ENCODE measurements at places on chromosomes 2 and 18.

DNA sequence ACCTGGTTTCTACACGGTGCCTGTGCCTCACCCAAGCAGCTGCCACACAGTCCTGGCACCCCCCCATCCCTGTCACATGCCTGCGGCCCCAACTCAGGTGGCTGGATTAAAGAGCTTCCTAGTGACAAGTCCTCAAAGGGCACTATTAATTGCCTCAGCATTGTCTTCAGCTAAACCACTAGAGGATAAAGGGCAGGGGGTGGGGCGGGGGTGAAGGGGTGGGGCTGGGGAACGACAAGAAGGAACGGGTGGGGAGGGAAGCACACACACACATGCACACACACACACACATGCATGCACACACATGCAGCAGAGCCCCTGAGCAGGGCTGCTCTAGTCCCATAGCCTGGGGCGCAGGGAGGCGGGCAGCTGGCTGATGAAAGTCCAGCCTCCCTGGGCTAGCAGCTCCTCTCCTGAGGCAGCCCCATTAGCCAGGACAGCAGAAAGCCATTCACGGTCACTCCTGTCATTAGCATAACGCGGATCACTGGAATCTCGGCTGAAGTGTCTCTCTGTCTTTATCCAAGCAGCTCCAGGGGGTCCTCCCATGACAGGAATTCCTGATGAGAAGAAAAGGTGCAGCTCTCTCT lies 7.4 kb upstream of the TEX261 start:
- DNase-seq = no peak

- DNase-seq = peak; percentile 59
Observed at GRCh38 chr2:227627769-227628168, 10.5 kb downstream of the SCYGR4 start.

GRCh38 chr2:36562240-36562639 lies 35.7 kb downstream of the FEZ2 start:
- DNase-seq = no peak

DNA sequence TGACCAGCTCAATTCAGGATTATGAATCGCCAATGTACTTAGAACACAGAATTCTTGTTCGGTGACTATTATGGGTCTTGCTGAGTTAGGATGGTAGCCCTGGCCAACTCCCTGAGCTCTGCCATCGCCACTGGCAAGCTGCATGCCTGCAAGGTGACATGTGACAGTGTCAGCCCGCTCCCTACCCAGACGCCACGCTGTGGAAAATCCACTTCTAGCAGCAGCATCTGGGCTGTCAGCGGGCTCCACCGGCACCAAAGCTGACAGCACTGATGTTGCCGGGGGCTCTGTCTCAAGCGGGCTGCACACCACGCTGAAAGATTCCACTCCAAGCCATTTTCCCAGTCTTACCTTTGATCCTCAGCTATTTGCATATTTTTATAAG lies 100.7 kb downstream of the MYT1L start:
- no peak for DNase-seq

DNA sequence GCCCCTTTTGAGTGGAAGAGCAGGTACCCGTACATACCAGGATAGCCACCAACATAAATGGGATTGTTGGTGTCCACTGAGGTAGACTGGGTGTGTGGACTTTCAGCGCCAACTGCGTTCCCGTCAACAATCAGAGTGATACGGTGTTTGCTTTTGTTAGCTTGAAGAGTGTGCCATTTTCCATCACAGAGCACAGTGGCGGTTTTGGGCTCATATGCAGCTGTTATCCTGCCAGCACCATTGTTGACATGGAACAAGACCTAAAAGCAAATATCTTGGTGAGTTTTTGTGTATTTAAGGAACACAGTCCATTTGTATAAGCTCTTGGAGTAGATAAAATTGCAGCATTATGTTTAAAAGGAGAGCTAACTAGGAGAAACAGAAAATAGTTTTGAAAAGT lies 174.5 kb downstream of the LAMA1 start:
- DNase-seq = no peak

DNA sequence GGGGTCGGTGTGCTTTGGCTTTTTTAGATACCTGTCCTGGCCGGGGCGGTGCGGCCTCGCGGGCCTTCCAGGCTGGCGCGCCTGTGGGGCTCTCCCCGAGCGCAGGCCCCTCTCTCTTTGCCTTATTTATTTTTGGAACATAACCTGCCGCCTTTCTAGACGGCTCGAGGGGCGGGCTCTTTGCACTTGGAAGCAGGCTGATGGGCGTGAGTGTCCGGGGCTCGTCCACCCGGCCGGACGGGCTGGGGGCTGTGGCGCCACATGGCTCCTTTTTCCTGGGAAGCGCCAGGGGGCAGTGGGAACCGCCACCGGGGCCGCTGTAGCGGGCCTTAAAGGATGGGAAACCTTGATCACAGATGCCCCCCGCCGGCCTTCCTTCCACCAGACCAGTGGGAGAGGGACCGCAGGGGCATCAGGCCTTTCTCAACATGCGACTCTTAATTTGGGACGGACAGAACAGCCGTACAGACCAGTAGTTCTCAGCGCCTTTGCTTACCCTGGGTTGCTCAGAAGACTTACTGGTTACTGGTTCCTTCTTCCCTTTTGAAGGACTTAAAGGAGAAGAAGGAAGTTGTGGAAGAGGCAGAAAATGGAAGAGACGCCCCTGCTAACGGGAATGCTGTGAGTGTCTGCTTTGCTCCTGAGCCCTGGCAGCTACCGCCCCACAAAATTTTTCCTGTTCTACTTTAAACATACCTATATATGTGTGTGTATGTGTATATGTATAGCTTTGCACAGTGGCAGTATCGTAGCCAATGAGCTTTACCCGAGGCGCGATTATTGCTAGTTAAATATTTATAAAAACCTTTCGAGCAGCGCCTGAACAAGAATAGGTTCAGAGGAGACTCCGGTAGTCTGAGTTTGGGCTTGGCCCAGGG lies 2.7 kb downstream of the PTMA start:
- peak; percentile 71 for DNase-seq

- no peak for DNase-seq
Observed at GRCh38 chr18:26422472-26423162, 125.7 kb downstream of the KCTD1 start.

GRCh38 chr2:173843526-173843925 lies 121.6 kb downstream of the SP3 start:
- no peak for DNase-seq

DNA sequence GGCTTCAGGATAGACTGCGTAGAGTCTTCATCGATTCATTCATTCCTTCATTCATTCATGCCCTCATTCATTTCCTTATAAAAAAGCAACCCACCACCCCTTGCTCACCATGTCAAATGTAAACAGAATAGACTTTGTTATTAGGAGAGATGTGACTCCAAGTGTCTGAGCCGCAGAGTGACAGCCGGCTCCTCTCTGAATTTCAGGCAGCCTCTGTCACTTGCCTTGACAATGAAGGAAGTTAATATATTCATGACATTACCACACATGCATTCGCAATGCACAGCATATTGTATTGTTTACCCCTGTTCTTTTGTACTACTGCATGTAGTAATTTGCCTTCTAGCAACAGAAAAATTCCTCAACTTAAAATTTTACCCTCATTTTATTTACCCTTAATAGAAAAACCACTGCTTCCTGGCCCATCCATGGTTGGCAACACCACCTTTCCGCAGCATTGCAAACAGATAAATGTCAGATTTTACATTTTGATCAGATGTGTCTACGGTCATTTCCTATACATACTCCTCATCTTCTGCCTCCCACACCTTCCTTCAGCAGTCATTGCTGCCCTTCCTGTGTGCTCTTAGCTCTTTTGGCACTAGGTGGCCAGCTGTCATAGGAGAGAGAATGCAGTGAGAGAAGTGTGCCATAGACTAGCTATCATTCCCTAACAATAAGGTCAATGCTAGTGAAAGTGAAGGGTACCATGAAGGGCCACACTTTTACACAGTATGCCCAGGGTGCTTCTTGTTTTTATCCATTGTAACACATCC lies 1090.8 kb downstream of the BCL11A start:
- no peak for DNase-seq

- no peak for DNase-seq
Observed at GRCh38 chr2:25226827-25227226, 58.4 kb upstream of the POMC start.

- DNase-seq = no peak
Observed at GRCh38 chr2:21590026-21590690, 466.4 kb downstream of the TDRD15 start.

DNA sequence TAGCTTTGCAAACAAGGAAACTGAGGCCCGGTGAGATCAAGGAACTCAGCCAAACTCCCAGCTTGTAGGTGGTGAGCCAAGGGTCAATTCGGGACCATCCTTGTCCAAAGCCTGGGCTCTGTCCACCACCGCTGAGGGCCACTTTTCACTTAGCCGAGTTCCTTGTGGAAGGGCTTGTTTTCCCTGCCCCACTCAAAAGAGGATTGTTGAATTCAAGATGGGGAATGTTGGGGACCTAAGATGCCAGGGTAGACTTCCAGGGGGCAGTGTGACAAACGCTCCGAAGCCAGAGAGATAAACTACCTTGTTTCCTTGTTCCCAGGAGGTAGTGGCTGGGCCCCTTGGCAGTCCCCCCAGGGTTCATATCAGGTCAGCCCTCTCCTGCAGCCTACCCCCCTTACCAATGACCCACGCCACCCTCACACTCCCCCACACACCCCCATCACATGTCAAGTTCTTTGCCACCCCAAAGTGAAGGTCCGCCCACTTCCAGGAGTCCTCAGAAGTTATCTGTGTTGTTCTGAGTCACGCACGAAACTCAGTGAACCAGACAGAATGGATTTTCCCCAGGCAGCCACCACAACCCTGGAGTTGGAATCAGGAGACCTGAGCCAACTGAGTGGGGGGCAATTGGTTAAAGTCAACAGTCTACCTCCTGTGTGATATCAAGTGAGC lies 10.3 kb upstream of the ATOH8 start:
- peak; percentile 52 for DNase-seq

DNA sequence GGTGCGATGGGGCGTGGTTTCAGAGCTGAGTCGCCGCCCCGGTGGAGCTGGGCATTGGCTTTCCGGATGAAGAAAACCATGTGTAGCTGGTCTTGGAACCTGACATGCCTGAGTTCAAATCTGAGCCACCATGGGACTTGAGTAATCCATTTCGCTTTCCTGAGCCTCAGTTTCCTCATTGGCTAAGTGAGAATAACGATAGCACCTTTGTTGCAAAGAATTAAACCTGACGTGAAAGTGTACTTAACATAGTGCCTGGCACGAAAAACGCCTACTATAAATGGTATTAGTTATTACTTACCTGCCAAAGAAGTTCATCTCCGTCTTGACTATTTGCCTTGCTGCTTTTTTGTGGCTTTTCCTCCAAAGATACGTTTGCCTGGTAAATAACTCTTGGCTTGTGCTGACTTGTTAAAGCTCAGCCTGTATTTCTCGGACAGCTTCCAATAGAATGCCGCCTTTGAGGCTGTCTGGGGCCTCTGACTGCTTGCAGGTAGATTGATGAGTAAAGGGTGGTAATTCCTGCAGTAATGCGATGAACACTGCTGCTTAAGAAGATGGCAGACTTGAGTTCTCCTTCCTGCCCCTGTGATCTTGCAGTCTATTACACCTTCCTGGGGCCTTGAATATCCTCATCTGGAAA lies 1.3 kb downstream of the CDCA7 start:
- DNase-seq = no peak

DNA sequence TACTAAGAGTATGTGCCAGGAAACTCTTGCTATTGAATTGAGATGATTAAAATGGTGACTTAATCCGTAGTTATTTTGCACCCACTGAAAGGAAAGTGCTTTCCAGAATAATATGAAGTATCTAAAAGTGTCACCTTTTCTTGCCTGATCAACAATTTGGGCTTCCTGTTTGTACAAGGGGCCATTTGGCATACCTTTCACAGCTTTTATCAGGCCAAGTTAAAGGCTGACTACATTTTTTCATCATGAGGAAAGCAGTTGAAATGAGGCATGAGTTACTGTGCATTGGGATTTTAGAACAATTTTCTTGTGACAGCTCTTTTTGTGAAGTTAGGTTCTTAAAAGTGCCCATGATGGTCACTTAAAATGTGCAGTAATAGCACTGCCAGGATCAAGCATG lies 11.2 kb downstream of the TSN start:
- DNase-seq = no peak

DNA sequence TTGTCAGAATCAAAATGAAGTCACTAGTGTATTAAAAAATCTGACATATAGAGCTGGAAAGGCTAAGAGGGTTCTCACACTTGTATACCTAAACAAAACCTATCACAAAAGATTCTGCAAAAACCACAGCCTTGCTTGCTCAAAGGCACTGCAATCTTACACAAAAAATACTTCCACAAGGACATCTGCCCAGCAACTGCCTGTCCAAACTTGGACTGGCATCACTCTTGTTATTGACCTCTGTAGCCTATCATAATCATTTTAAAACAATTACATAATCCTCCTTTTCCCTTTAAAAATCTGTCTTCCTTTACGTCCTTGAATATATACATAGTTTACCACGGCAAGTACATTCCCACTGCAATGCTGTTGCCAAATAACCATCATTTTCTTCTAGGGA lies 19.9 kb downstream of the CHMP3 start:
- no peak for DNase-seq

DNA sequence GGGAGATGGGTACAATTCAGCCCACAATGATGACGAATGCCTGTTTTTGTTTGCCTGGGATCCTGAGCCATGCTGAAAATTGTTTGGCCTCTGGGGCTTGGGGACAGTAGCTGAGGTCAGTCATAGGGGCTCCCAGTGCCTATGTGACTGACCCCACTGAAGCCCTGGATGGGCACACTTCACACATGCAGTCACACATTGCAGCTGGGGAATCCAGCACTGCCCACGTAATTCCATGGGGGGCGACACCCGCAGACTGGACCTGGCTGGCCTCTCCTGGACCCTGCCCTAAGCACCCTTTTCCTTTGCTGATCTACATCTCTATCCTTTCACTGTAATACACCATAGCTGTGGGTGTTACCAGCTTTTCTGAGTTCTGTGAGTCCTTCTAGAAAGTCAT lies 295.2 kb upstream of the HS6ST1 start:
- no peak for DNase-seq

- peak; percentile 53 for DNase-seq
Observed at GRCh38 chr2:181077128-181077709, 96.8 kb downstream of the UBE2E3 start.
